ENCODE measurements at places on chromosomes 12 and 14.
A peak's percentile ranks its signal among the peaks of the same experiment; 100 is the strongest.

- DNase-seq, result no peak
Observed at GRCh38 chr12:112029301-112029700, 16.1 kb downstream of the ERP29 start.

DNA sequence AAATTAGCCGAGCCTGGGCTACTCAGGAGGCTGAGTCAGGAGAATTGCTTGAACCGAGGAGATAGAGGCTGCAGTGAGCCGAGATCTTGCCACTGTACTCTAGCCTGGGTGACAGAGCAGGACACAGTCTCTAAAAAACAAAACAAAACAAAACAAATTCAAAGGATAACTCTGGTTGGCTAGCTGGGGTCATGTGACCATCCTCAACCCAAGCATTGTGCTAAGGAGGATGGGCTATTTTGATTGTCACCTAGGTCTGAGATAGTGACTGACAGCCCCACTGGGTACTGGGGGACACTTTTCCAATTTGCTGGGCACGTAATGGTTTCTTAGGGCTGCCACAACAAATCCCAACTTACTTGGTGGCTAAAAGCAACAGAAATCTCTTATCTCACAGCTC is 11.9 kb downstream of the DGLUCY start:
- no peak for DNase-seq

GRCh38 chr12:130859161-130859560 is 12.7 kb upstream of the RAN start:
- no peak for DNase-seq

DNA sequence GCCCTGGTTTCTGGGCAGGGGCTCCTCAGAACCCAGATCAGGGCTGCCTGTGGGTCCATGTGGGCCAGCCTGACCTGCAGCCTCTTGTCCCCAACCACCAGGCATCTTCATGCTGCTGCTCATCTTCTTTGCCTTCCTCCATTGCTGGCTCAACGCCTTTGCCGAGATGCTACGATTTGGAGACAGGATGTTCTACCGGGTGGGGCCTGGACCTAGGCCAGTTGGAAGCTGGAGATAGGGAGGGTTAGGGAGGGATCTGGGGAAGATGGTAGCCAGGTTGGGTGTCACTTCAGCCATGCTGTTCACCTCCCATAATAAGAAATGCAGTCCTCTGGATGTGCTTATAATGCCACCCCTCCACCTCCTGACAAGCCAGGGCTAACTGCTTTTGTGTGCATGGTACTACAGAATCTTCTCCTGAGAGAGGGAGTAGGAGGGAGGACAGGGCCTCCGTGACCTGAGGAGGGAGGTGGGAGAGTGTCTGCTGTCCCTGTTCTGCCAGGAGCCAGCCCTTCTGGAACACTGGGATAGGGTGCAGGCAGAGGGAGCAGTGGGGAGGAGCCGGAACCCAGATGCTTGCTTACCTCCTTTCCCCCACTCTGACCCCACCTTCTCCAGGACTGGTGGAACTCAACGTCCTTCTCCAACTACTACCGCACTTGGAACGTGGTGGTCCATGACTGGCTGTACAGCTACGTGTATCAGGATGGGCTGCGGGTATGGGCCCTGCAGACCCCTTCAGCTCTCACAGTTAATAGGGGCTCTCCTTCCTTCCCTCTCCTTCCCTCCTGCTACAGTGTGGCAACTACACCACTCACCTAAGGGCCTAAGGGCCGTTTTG is 17.6 kb downstream of the SOAT2 start:
- DNase-seq, result no peak

DNA sequence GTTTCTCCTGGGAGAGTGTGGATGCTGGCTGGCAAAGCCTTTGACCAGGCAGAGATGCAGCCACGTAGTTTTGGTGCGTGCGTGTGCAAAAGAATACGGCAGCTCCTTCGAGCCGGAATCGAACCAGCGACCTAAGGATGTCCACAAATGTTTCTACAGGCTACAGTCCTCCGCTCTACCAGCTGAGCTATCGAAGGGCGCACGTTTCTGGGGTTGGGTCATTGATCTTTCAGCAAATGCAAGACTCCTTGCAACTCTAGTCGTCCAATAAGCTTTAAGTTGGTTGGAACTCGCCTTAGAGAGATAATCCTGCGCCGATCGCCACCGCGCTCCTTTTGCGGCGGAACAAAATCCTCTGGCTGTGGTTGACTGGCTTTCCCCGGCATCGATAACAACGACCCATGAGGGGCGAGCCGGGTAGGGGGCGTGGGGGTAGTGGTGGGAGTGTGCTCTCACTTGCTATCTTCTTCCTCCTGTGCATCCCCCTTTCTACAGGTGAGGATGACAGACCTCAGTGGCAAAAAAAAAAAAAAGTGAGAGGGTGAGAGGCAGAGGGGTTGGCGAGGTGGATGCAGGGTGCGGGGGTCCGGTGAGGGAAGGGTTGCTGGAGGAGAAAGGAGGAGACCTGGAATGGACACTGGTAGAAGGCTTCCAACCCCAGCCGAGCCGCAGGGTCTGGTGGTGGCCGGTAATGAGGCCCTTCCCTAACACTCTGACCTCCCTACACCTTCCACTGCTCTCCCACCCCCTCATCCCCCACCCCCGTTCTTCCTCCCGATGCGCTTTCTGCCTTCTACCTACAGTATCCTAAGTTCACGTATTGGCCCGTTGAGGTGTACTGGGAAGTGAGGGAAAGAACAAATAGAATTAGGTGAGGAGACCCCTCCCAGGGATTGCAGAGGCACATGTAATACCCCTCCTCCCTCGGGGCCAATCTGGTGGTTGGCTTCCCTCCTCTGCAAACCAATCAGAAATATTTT is 11.8 kb upstream of the OR6S1 start:
- DNase-seq, result peak; percentile 73

GRCh38 chr12:41737423-41737822 is 407.3 kb downstream of the GXYLT1 start:
- no peak for DNase-seq

- DNase-seq, result no peak
Observed at GRCh38 chr14:64979336-64980074, 7.2 kb upstream of the FNTB start.

DNA sequence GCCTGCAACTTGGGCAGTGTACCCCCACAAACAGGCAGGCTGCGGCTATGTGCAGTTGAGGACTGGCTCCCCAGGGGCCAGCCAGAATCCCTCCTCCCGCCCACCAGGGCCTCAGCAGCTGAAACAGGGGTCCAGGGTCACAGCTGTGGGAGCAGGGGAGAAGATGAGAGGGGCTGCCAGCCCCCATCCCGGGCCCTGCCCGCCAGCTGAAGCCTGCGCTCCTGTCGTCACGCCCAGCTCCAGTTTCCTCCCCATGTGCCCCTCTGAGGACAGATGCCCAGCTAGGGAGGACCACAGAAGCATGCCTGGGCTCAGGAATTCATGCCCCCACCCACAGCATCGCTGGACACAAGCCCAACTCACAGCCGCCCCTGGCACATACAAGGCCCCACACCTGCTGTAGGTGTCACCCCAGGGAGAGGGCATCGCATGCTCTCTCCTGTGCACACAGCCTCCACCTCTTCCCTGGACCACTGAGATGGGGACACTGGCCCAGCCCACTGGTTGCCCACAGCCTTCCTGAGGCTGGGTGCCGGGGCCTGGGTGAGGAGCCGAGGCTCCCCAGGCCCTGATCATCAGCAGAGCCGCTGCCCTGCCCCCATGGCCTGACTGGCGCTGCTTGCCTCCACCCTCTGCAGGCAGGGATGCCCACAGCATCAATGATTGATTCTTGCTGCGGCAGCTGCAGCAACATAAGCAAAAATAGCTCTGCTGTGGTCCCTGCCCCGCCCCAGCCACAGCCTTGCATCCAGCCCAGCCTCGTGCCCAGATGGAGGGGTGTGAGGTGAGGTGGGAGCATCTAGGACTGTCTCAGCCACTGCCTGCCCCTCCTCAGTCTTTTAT is 3.7 kb upstream of the CLBA1 start:
- no peak for DNase-seq

DNA sequence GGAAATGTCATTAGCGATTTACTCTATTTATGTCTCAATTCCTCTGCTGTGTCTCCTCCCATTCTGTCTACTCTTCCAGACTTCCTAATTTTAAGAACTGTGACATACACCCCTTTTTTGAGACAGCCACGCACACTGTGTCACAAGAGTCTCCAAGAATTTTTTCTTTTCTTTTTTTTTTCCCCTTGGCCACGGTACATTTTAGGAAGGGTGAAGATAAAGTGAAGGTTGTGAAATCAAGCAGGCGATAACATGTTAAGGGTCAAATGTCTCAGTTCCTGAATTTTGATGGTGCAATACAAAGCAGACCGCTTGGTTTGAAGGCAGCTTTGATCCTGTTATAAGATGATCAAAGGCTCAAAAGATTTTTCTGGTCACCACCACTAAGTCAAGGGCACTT is 4.3 kb downstream of the OLR1 start:
- no peak for DNase-seq

- no peak for DNase-seq
Observed at GRCh38 chr12:57150400-57151000, 3.1 kb upstream of the LRP1-AS start.

- peak; percentile 27 for DNase-seq
Observed at GRCh38 chr14:37034410-37035285, 137.8 kb downstream of the SLC25A21 start.

DNA sequence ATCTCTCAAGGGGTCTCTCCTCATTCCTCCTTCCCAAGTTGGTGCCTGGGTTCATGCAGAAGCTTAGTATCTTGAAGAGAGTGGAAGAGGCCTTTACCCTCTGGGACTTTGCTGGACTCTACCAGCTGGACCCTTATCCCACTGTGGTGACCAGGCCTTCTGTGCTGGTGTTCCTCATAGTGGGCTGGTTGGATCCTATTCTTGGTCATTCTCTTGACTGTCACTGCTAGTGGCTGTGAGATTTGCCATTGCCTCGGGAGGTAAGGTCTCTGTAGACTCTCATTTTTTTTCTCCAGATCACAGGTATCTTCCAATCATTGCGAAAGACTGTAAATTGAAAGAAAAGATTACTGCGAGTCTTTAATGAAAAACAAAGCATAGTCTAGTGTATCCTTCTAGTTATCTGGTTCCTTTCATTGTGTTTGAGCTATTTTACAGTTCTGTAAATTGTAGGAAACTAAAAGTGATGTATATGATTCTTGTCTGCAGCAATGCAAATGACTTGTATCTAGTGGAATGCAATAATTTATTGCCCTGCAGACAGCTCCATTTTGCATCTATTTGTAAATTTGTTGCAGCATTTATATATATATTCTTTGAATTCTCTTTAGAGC is 217.9 kb downstream of the AEBP2 start:
- no peak for DNase-seq

DNA sequence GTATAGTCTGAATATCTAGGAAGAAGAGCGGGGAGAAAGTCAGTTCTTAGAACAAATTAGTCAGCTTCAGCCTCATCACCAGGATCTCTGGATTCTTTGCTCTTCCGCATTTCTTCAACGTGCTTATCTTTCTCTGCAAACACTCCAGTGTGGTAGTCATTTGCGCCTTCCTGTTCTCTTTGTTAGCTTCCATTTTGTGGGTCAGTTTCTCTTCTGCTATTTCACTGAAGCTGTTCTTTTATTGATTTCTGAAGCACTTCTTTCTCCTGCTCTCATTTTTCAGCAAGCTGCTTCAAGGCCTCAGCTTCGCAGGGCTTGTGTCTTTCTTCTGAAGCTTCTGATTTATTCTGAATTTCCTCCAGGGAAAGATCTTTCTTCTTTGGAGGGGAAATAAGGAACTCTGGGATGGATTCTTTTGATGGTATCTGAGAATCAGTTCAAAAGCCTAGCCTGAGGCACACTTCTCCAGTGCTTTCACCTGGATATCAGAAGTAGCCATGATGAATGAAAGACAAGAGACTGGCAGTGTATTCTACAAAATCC is 13.5 kb downstream of the AMN1 start:
- no peak for DNase-seq

GRCh38 chr14:50396631-50397389 is at the start of gene CDKL1:
CDKL1 (minus strand) TSS chr14:50396881; CDS start chr14:50395868, 1,013 bp downstream.
- DNase-seq, result peak; percentile 90

GRCh38 chr14:101177301-101177971 is 273.9 kb upstream of the RTL1 start:
- no peak for DNase-seq

- no peak for DNase-seq
Observed at GRCh38 chr12:93415723-93416464, 25.9 kb downstream of the UBE2N start.

DNA sequence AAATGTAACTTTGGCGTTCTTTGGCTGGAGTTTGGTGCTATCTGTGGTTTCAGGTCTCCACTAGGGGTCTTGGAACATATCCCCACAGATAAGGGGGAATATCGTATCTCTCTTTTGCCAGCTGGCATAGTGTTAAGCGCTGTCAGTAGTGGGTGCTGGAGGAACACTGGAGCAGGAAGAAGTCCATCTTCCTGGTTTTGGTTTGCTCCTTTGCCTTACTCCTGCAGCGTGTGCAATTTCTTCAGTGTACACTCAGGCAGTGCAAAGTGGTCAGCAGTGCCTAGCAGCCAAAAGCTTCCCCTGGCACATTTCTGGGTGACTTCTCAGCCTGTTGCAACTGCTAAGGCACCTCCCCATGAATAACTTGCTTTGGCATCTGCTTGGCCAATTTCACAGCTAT is 11.7 kb upstream of the RIPK3 start:
- DNase-seq, result no peak

- no peak for DNase-seq
Observed at GRCh38 chr14:21921453-21921852, 247.8 kb upstream of the OR4E1 start.

DNA sequence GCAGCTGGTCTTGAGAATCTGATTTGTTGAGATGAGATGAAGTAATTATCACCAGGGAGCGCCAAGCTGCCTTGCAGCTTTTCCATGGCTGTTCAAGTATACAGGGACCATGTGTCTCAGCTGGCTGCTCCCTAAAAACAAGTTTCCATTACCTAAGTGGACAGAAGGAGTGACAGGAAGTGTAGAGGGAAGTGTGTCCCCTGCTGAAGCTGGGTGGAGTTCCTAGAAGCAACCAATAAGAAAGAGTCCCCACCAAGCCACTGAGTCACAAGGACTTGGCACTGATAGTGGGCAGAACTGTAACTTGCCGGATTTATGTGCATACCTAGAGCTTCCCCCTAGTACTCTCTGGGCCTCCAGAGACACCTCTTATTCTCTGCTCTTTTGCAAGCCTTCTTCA is 1.5 kb upstream of the GPX2 start:
- DNase-seq, result no peak

GRCh38 chr12:69511469-69512267 is 41.5 kb downstream of the FRS2 start:
- DNase-seq, result no peak

DNA sequence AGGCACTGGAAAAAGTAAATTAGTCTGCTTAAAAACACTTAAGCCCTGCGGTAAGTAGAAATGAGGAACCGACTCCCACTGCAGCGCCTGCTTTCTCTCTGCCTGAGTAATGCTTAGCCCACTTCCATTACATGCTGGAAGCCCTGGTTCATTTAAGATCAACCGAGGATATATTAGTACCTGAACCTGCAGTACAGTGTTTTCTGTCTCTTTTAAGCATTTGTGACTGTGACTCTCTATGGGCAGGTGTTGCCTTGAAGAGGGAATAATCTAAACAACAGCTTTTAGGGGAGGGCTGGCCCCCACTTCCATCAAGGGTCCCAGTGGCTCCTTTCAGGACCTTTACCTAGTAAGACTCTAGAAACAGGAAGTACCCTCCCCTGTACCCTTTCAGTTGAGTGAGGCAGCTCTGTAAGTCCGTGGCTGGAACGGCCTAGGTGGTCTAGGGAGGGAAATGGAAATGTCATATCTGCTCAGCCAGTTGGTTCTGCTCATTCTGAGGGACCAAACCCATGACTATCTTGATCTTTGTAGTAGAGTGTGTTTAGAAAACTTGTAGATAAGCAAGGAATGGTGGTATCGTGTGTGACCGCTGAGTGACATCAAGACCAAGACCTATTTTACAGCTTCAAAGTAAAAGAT is 56.2 kb downstream of the FNTB start:
- no peak for DNase-seq

Measured in urothelium cell line (cell line).